Muscle of arm (tissue), 14 donors: ENCODE measurements at places on chromosomes 2 and 18.
A peak's percentile ranks its signal among the peaks of the same experiment; 100 is the strongest.

GRCh38 chr2:217299590-217299989 is 439.7 kb upstream of the TNP1 start:
- no peak for DNase-seq

DNA sequence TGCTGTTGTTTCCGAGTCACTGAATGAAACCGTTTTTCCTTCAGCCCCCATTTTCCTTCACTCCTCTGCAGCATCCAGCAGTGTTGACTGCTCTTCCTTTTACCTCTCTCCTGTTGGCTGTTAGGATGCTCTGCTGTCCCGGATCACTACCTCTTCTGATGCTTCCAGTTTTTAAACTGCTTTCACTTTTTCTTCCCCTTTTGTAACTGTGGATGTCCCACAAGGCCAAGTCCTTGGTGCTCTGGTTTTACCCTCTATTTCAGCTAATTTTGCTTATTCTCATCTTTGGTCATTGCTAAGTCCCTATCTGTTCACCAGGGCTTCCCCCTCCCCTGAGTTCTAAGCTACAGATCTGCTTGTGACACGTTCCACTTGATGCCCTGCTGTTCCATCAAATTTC is 39.4 kb upstream of the MAP4K3 start:
- no peak for DNase-seq

DNA sequence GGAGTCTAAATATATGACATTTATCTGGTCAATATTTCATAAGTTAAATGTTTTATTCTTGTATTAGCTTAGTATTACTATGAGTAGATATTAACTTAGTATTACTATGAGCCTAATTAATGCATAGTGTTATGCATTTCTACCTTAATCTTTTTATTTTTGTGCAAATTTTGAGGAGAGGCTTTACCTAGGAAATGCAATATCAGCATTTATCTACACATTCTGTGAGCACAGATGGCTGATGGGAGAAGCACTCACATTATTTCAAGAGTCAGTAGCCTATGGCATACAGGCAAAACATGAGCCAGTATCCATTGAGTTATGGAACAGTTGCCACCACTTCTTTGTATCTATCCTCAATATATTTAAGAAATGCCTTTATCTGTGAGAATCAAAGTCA is 404.6 kb upstream of the KCNJ3 start:
- no peak for DNase-seq

- no peak for DNase-seq
Measured at GRCh38 chr2:102041351-102041750, 49.6 kb downstream of the IL1R2 start.

DNA sequence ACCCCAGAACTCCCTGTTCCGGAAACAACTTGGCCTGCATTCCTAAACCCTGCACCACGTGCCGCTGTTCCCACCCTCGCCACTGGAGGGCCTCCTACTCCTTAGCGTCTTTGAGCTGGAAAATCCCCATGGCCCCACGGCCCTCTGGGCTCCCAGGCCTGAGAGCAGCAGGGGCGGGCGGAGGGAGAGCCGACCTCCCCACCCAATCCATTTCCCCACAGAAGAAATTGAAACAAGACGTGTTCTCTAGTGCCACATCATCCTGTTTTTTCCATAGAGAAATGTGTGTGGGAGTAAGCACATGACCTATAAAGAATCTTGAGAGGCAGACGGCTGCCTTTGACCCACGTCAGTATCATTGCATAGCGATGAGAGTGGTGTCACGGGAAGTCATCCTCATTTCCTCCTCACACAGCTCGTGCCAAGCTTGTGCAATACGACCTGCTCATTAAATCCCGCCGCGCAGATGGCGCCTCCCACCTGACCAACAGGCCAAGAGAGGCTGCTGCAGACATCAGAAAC is 79.2 kb downstream of the LAMA1 start:
- DNase-seq: peak; percentile 82

DNA sequence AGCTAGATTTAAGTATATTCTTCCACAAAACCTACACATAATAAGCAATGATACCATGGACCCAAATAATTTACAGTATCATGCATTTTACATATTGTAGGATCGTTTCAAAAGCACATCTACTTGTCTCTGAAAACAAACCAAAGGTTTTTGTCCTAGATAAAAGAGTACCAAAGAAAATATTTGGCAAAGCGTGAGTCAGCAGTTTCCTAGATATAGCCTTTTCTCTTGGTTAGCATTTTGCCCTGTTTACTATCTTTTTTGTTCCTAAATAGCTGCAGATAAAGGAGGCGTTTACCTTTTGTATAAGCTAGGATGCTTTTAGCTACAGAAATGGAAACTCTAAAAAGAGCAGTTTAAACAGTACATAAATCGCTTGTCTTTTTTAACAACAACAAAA is 305.8 kb upstream of the GULP1 start:
- no peak for DNase-seq

GRCh38 chr2:189835855-189836558 is 51.8 kb downstream of the PMS1 start:
- DNase-seq: no peak

DNA sequence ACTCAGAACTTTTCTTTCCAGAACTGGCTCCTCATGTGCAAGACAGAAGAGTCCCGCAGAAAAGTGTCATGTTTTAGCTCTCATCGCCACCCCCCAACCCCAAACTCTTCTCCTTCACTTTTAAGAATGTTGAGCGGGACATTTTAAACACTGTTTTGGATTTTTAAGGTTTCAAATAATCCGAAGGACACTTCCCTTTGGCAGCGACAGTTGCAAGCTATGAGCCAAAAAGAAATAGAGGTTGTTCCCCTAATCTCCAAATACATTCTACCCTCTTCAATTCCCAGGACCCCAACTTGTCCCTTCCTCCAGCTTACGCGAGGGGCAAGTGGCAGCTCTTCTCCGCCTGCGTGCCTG is 678 bp upstream of the UBE2E3 start:
- DNase-seq: peak; percentile 49

- DNase-seq: no peak
Measured at GRCh38 chr2:24182507-24182906, 7.7 kb downstream of the FAM228A start.

- no peak for DNase-seq
Measured at GRCh38 chr2:32862269-32863055, 84.3 kb upstream of the LTBP1 start.

DNA sequence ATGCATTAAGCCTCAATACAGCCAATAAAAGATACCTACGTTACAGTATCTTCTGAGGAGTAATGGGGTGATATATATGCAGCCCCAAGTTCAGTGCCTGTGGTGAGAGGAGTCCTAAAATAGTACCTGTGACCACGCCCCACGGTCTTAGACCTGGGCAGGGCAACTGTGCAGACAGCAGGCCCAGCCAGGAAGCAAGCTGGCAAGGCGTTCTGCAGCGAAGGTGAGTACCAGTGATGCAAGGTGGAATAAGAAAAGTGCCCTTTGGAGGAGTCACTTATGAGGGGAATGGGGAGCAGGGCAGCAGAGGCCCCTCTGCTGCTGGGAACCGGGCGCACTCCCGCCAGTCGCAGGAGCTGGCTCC is 12.7 kb upstream of the MAP3K2 start:
- DNase-seq: no peak

DNA sequence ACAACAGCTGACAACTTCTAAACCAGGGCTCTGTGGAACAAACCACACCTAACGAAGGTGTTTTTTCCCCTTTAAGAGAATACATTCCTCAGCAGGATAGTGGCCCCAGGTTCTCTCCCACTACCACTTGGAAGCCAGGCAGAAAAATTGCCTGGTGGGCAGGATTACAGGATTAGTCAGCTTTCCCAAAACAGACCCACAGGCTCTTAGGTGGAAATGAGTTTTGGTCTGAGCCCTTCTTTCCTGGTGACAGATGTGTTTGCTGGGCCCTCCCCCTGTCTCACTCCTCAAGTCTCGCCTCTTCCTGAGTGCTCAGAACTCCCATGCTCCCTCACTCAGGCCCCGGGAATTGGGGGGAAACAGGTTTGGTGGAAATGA is 139.4 kb upstream of the HAAO start:
- no peak for DNase-seq

DNA sequence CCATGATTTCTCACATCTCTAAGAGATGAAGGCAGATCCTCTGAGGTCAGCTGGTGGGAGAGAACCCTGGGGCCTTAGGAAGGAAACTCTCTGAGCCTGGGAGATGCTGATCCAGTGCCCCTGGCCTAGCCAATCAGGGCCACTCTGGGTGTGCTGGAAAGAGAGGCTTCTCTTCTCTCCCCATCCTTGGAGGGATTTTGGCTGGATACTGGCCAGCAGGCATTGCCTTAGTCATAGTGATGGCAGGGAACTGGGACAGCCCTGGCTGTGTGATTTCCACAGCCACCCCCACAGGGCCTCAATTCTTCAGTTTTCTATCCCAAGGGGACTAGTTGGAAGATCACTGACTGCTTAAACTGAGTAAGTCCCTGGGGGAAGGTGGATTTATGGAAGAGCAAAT is 26.6 kb upstream of the PLB1 start:
- no peak for DNase-seq

- no peak for DNase-seq
Measured at GRCh38 chr2:128818248-128818647, 499.6 kb upstream of the HS6ST1 start.

DNA sequence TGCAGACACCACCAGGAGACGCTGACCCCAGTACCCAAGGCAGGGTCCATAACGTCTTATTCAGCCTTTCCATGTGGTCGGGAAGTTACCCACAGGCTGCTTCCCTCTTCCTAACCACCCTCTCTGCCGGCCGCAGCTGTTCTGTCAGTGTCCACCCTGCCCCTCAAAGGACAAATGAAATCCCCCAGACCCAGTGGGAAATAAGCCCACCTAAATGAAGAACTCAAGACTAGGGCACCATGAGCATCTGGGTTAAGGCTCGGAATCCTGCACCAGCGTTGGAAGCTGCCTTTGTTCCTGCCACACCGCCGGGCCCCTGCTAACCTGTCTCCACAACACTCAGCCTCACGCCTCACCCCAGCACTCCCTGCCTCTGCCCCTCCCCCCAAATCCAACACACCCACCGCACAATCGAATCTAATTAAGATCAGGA is 21.7 kb downstream of the BCL11A start:
- DNase-seq: no peak

DNA sequence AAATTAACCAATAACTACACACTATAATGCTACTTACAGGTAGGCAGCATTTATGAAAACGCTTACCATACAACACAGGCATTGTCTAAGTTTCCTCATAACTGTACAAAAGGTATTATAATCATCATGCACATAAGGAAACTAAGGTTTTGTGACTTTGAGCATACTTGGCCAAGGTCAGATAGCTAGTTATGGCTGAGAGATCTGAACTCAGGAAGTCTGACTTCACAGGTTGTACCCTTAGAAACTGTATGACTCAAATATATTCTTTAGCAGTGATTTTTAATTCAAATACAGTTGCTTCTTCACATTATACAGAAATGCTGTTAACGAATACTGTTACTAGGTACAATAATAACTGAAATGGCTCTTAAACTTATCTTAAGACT is 89.3 kb downstream of the TRIP12 start:
- no peak for DNase-seq

DNA sequence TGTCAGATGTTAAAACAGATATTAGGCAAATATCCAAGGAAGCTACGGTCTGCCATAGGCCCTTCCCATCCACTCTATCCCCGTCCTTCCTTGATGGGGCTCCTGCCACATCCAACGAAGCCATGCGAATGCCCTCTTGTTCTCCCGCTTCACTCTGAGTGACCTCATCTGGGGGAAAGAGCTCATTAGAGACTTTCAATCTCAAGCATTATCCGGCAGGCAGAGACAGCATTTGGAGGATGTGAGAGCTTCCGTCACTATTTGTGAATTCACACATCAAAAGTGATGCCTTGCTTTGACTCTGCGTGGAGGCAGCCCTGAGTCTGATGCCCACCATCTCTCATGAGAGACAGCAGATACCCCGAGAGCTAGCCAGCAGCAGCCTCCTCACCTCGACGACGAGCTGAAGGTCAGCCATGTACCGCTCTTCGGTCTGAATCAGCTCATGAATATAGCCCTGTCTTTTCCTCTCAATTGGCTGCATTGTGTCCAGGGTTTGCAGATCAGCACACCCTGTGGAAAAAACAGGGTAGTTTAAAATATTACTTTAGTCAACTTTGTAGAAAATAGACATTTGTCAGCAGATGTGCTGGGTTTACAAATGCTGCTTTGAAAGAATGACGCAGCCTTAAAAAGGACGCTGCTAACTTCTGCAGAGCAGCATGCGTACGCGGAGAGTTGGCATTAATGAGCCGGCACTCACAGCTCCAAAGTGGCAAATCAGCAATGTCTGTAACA is 45.9 kb downstream of the FAM228A start:
- DNase-seq: no peak

DNA sequence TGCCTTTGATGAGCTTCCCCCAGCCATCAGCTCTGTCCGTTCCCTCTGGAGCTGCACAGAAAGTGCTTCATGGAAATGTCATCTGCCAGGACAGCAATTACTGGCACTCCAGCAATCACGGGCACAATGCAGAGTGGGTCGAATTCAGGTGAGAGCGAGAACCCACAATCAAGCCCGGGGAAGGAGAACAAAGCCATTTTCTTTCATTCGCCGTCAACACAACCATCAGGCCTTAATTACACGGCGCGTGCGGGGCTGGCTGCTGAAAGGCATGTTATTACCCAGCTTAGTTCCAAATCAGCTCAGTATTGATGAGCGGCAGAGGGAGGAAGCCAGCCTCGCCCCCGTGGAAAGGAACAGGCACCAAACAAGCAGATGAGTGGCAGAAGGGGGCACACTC is 143.9 kb downstream of the MYT1L start:
- DNase-seq: no peak

DNA sequence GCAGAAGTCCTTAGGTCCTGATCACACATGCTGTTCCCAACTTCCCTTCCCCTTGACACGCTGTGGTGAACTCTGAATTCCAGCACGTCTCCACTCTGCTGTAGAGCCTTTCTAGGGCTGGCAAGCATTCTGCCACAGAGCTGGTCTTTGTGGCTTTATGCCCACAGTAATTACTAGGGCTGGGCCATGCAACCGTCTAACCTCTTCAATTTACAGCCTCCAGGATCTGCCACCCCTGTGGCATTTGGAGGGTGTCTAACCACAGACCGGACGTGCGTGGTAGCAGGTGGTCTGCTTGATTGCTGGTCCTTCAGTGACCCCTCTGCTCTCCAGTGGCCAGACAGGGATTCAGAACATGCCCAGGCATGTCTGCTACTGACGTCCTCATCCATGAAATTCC is 43.1 kb upstream of the TGFA start:
- no peak for DNase-seq

DNA sequence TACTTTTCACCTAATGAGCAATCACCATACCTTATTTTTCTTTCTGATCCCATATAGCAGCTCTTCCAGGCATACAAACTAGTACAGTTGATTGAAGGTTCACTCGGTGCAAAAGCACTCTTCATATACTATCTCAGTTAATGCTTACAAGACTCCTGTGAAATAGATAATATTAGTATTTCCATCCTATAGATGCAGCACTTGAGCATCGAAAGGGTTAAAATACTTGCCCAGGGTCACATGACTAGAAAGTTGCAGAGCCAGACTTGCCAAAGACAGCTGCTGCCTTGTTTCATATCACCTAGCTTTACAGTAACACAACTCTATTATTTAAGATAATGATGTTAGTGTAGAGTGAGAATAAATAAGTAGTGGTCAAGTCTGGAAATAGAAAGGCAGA is 466.0 kb upstream of the TNP1 start:
- no peak for DNase-seq
